ENCODE measurements at places on chromosomes 16 and 17.

GRCh38 chr17:65931246-65932149, 260.4 kb downstream of the CEP112 start:
- DNase-seq, result no peak

- no peak for DNase-seq
Measured at GRCh38 chr17:78240012-78240655, 8.7 kb downstream of the TMEM235 start.

DNA sequence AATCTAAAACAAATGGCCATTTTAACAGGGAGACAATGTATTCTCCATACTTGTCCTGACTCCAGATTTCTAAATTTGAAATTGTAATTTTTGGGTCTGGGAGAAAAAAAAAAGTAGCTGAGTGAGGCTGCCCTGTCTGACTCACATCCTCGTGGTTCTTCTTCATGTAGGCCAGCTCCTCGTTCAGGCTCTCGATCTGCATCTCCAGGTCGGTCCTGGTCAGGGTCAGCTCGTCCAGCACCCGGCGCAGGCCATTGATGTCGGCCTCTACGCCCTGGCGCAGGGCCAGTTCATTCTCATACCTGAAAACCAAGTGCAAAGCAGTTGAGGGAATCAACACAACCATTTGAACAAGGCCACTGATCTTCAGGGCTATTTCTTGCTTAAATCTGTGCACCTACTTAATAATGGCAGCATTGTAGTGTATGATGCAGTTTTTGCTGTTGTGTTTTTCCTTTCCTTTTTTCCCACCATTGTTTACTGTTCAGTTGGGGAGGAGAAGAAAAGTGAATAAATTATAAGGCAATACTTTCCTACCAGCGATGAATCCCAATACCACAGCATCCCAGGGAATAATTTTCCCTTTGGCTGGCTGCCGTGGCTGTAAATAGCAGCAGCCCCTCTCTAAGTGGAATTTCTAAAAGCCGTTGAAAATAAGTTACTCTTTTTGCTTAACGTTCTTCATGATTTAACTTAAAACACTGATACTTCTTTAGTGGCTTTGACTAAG, 2.2 kb downstream of the KRT12 start:
- DNase-seq, result no peak

DNA sequence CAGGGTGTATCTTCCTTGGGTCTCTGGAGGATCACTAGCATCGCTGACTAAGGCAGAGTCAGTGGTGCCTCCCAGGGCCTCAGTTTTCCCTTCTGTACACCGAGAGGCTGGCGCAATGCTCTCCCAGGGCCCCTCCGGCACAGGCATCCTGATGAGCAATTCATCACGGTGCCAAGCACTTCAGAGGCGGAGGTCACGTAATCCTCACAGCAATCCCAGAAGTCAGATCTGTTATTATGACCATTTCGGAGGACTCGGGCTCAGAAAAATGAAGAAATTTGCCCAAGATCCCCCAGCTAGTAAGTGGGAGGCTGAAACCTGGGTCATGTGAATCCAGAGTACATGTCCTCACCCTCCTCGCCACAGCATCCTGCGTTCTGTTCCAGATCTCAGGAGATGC, 46.5 kb downstream of the AIPL1 start:
- DNase-seq, result no peak

GRCh38 chr16:27028591-27029110, 38.1 kb upstream of the C16orf82 start:
- no peak for DNase-seq

- no peak for DNase-seq
Measured at GRCh38 chr16:24977678-24978075, 37.5 kb downstream of the ARHGAP17 start.

DNA sequence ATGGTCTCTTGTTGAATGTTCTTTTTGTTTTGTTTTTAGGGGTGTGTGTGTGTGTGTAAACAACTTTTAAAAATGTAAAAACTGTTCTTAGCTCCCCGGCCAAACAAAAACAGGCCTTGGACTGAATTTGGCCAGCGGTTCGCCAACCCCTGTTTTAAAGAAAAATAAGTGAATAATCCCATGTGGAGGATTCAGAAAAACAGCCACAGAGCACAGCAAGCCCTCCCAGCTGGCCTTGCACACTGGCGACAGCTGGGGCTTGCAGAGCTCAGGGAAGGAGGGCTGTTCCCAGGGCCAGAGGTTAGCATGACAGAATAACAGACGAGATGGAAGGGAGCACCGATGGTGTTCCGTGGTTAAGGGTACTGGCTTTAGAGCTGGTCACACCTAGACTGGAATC, 39.0 kb downstream of the EMP2 start:
- DNase-seq, result no peak

- DNase-seq, result no peak
Measured at GRCh38 chr16:76943921-76944320, 247.1 kb upstream of the MON1B start.

DNA sequence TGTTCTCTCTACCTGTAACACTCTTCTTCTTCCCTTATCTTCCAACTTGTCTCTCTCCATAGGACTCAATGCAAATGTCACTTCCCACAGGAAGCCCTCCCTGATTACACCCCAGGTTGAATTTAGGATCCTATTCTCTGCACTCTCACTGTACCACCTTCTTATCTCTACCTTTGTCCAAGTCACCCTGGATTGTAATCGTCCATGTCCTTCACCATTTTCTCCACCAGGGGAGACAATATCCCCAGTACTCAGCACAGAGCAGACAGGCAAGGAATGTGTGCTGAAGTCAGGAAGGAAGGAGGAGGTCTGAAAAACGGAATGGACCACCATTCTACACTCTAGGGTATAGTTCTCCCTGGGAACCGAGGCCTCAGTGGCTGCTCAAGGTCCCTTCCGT, 14.2 kb downstream of the C16orf82 start:
- no peak for DNase-seq

DNA sequence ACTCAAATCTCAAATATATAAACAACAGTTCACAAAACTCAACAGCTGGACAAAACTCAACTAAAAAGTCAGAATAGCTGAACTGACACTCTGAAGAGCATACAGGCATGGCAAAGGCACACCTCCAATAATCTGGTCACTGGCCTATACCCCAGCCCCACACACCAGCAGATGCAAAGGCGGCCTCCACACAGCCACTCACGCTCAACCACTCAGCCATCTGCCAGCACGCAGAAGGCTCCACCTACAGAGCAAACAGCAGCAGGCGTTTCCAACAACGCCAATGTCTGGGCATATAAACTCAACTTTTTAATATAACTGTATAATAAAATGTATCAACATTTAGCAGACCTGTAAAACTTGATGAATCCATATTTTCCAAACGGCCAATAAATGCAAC, 17.2 kb downstream of the USP7 start:
- no peak for DNase-seq

GRCh38 chr17:79949656-79950209, 85.9 kb downstream of the TBC1D16 start:
- no peak for DNase-seq

DNA sequence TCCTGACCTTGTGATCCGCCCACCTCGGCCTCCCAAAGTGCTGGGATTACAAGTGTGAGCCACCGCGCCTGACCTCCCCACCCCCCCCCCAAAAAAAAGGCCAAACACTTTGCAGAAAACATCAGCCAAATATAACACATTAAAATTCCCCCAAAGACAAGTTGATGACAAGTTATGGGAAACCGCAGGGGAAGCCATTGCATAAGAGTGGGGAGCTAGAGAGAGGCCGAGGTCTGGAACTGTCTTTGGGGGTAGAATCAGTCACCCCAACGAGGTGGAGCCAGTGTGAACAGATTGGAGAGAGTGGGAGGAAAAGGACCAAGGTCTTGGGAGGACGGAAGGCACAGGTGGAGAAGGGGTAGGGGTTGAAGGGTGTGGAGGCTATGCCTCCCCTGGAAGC, 2.8 kb downstream of the DRC3 start:
- no peak for DNase-seq

- DNase-seq, result no peak
Measured at GRCh38 chr16:68343137-68343536, 32.3 kb downstream of the PRMT7 start.

GRCh38 chr17:80337195-80337895, 76.7 kb downstream of the RNF213 start:
- DNase-seq, result no peak

- DNase-seq, result no peak
Measured at GRCh38 chr16:1245452-1246020, 5.0 kb downstream of the TPSAB1 start.

DNA sequence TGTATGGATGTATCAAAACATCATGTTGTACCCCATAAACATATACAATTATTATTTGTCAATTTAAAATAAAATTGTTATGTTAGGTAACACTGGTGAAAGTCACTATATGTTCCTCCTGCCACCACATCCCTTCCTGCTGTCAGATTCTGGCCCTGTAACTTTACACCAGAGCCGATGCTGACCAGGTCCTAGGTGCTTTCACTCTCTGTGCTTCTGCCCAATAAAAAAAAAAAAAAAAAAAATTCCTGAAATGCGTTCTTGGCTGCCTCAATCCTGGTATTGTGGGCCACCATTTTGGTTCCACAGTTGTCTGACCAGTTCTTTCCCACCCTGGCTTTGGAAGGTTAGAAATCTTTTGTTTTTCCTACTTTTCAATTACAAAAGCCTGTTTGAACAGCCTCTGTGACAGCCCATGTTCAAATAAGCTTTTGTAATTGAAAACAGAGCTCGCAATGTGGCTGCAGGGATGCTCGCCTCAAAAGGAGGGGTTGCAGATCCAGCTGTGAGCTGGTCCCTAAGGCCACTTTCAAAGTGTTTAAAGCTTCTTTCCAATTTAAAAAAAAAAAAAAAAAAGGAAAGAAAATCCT, 831.0 kb upstream of the EEF2KMT start:
- DNase-seq, result no peak

GRCh38 chr17:5361426-5361825, 58.0 kb downstream of the NUP88 start:
- no peak for DNase-seq

DNA sequence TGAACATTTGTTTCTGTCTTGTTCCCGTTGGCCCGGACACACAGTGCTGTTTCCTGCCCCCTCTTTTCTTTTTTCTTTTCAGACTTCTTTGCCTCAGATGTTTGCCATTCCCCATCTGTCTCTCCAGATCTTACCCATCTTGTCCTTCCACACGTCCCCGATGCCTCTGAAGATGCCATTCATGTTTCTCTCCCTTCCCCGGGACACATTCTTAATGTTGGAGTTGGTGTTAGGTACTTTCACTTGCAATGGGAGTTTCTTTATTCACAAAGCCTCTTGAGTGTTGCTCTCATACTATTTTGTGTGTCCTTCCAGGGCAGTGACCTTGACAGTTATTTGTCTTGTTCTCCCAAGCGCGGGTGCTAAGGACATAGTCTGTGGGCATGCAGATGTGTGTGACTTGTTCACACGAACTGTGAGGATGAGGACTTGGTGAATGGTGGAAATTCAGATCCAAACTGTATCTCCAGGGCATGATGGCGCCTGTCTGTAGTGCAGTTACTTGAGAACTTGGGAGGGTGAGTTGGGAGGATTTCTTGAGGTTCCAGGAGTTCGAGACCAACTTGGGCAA, 8.3 kb downstream of the SEC14L1 start:
- DNase-seq, result no peak

- no peak for DNase-seq
Measured at GRCh38 chr17:40341808-40342503, 22.6 kb downstream of the GJD3 start.

- no peak for DNase-seq
Measured at GRCh38 chr16:58256108-58256507, 38.7 kb downstream of the PRSS54 start.

GRCh38 chr16:23480257-23480656, 27.3 kb upstream of the COG7 start:
- no peak for DNase-seq

- no peak for DNase-seq
Measured at GRCh38 chr17:72472106-72472505, 351.3 kb downstream of the SOX9 start.

- DNase-seq, result no peak
Measured at GRCh38 chr17:60887614-60888028, 210.0 kb downstream of the BCAS3 start.

GRCh38 chr16:86368261-86368660, 142.1 kb upstream of the FOXF1 start:
- no peak for DNase-seq

GRCh38 chr17:38550661-38551060, 55.1 kb downstream of the SRCIN1 start:
- no peak for DNase-seq

GRCh38 chr16:15610369-15610871, 32.5 kb downstream of the MARF1 start:
- no peak for DNase-seq

- DNase-seq, result no peak
Measured at GRCh38 chr17:64739316-64740058, 77.4 kb upstream of the SMURF2 start.

GRCh38 chr16:89200850-89201411, 594 bp upstream of the SLC22A31 start:
- no peak for DNase-seq

- peak; percentile 33 for DNase-seq
Measured at GRCh38 chr17:39926588-39927100, 757 bp downstream of the ORMDL3 start.

- no peak for DNase-seq
Measured at GRCh38 chr17:56486732-56487131, 106.8 kb upstream of the NOG start.

DNA sequence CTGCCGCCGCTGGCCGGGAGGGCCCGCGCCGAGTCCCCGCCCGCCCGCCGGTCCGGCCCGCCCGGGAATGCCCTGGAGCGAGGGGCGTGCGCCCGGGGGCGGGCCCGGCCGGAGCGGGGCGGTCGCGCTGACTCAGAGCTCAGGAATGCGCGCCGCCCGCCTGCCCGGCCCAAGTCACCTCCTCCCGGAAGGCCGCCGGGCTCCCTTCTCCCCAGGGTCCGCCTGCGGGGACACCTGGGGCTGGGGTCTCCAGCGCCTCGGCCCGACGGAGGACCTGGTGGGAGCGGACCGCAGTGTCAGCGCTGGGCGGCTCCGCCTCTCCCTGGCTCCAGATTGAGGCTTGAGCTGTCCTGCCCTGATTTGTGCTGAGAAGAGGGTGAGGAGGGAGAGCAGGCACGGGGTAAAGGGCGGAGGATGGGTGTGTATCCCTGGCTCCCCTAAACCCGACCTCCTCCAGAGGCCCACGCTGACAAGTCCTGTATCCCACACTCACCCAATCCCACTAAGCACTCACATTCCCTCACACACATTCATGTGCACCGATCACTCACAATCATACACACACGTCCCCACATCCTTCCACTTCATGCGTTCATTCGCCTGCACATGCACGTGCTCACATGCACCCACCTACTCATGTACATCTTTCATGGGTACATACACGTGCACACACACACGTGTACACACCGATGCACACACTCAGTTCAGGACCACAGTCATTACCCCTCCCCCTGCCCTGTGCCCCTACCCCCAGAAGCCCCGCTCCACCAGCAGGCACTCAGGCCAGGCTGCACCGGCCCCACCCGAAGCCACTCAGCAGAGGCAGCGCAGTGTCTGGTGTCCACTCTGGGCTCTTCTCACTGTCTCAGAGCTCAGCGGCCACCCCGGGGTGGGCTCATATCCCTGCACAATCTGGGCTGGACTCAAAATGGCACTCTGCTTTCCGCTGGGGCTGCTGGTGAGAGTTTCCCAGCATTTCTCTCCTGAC, at the start of gene RHBDF1:
RHBDF1 (minus strand) TSS at position 71 of the 988 bp plus-strand sequence. CDS start 7,616 bp downstream, outside the sequence.
- DNase-seq, result no peak
